Pons (tissue), 1 donor: ENCODE measurements at places on chromosomes 2 and 18.

DNA sequence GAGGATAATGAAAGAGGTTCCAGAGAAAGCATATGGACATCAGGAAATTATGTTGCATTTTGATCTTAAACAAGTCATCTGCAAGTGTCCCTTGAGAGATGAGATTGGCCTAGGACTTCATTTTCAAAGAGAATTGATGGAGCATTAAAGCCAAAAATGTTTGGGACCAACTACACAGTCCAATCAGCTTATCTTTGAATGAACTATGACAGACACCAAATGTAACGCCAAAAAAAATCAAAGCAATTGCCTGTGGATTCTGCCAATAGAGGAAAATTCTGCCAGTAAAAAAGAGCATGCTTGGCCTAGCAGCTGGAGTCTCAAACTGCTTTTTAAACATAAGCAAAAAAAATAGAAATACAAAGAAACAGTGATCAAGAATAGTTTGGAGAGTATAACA is 594.5 kb upstream of the CHAC2 start:
- DNase-seq = no peak

DNA sequence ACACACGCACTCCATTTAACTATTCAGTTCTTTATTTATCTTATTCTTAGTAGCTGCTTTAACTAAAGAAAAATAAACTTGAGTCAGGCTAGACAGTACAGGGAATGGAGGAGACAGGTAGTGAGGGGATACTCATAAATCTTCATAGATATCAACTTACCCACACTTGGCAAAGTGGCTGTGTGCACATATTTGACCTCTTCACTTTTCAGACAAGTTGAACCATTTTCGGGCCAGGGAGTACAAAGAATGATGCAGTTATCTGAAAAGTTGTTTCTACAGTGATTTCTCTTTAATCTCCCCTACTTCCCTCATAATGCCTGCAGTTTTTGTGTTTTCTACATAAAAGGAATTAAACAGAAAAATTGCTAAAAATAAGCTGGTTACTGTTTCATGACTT is 307.5 kb downstream of the GULP1 start:
- no peak for DNase-seq

DNA sequence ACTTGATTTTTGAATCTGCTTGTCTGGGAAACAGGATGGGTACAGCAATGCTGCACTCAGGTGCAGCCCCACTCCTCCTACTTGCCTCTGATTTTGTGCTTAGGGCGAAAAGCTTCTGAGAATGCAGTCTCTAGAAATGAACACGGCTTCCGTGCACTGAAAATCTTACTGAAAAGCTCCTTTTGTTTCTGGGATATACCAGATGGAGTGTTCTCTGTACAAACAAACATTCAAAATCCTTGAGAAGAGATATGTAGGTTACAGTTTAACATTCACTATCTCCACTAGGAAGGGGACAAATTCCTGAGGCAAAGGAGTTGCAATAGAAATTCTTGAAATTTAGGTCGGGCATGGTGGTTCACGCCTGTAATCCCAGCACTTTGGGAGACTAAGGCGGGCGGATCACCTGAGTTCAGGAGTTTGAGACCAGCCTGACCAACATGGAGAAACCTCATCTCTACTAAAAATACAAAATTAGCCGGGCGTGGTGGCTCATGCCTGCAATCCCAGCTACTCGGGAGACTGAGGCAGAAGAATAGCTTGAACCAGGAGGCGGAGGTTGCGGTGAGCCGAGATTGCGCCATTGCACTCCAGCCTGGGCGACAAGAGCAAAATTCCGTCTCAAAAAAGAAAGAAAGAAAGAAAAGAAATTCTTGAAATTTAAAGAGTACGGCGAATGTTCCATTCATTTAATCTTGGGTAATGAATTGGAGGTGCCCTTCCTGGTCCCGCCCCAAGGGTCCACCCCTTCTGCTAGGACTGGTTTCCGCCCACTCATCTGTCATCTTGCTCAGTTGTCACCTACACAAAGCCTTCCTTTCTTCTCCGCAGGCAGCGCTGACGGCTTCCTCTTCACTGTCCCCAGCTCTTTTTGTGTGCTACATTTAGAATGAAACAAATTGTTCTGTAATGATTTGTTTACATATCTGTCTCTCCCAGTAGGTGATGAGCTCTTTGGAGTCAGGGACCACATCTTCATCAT is 92.4 kb downstream of the SOCS6 start:
- DNase-seq = peak; percentile 97

GRCh38 chr2:213678437-213679218 is 394.4 kb downstream of the SPAG16 start:
- DNase-seq = no peak

DNA sequence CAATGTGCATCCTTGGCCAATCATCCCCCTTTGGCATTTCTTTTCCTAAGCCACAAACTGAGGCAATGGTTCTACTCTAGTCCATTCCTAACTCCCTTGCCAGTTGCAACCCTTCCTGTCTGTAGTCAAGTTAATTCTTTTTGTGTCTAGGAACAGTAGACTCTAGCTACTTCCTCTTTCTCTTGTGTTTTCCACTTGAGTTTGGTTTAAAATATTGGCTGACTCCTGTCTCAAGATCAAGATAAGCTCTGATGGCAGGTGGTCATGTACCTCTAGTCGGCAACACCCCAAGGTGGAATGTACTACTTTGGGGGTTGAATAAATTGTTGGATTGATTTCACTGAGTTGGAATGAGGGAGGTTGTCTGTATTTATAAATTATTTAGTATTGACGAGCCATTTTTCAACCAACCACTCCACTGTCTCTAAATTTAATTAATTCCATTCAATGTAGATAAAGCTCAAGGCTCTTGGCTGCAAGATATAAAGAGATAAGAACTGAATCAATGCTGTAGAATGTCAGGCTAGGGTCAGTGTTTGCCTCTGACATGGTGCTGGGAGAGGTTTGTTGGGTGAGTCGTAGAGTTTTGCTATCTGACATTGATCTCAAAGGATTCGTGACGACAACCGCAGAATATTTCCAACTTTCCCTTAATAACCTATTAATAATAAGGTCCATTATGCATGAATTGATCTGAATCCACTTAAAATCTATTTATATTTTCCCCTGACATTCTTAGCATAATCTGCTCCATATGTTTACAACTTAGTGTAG is 188.7 kb upstream of the APCDD1 start:
- peak; percentile 57 for DNase-seq

- DNase-seq = peak; percentile 10
Measured at GRCh38 chr2:137521653-137522619, 442.3 kb upstream of the HNMT start.

DNA sequence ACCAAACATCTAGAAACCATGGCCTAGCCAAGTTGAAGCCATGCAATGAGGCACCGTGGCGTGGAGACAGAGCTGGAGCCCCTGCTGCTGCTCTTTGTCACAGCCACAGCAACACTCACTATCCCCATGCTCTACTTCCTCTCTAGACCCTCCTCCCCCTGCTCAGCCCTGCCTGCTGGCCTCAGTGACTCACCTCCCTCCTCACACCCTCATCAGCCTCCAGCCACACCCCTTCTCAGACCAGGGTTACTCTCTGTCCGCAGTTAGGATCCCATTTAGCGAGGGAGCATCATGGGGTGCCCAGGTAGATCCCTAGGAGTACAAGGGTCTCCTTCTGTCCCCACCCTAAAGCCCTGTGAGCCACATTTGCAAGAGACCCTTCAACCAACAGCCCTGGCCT is 25.4 kb upstream of the SOX11 start:
- DNase-seq = no peak

DNA sequence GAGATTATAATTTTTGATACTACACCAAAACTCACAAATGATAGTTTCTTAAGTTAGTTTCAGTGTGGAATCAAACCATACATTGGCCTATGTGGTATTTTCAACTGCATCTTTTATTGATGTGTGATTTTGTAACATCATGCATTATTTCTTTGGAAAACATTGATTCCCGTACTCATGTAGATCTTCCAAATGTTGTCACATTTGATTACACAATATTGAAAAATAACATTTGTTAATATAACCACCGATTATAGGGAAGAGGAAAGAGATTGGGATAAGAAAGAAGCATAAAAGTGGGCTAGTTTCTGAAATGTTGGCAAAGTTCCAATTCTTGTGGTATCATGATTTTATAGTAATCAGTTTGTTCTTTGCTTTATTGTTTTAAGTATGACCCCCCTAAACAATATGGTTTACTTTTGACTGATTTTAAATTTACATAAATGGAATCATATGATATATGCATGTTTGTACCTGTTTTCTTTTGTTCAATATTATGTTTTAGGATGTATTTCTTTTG is 117.2 kb upstream of the OTX1 start:
- no peak for DNase-seq

DNA sequence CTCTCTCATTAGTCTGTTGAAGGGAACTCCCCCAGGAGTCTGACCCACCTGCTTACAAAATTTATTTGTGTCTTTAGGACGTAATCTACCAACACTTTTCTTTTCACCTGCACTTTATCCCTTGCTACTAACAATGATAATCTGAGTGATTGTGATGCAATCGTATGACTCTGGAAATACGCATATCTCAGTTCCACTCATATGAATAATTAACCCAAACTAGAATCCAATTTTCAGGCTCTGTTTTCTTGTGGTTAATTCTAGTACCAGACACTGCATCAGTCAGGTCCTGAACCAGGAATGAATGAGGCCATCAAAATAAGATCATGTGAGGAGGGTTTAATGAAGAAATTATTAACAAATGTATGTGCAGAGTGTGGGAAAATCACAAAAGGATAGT is 158.4 kb upstream of the SRD5A2 start:
- DNase-seq = no peak

DNA sequence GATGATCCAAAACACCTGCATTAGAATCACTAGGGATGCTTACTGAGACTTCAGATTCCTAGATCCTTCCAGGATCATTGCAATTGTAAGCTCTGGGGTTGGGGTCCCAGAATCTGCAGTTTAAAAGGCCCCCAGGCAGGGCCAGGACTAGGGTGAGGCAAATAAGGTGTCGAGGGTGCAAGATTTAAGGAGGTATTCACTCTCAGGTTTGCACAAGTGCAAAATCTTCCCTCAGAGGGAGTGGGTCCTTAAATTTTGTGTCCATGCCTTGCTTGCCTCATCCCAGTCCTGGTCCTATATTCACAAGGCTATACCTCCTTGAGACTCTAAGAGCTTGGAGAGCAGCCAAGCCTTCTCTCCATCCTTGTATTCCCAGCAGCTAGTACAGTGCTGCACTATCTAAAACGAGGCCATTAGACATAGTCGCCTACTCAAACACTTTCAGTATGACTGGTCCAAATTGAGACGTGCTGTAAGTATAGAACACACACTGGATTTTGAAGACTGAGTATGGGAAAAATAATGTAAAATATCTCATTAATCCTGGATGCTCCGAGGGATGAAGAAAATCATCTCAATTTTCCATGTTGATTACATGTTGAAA is 31.6 kb upstream of the MREG start:
- no peak for DNase-seq

- DNase-seq = no peak
Measured at GRCh38 chr2:59791004-59791618, 762.3 kb downstream of the BCL11A start.

GRCh38 chr2:60309336-60309735 is 244.1 kb downstream of the BCL11A start:
- DNase-seq = no peak

- no peak for DNase-seq
Measured at GRCh38 chr2:205138735-205139134, 543.6 kb upstream of the NRP2 start.

GRCh38 chr2:227890495-227891079 is 19.2 kb downstream of the DAW1 start:
- peak; percentile 78 for DNase-seq

GRCh38 chr2:159249990-159250715 is 36.4 kb downstream of the WDSUB1 start:
- peak; percentile 93 for DNase-seq

DNA sequence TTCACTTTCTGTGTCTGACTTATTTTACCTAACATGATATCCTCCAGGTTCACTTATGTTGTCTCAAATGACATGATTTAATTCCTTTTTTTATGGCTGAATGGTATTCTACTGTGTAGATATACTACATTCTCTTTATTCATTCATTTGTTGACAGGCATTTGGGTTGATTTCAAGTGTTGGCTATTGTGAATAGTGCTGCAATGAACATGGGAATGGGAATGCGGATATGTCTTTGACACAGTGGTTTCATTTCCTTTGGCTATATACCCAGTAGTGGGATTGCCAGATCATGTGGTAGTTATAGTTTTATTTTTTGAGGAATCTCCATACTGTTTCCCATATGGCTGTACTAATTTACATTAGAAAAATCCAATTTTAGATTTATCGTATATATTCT is 195.4 kb upstream of the KLHL14 start:
- no peak for DNase-seq

GRCh38 chr2:65992198-65992554 is 442.7 kb upstream of the MEIS1 start:
- DNase-seq = no peak

GRCh38 chr2:44424211-44424610 is 62.5 kb downstream of the CAMKMT start:
- DNase-seq = no peak

DNA sequence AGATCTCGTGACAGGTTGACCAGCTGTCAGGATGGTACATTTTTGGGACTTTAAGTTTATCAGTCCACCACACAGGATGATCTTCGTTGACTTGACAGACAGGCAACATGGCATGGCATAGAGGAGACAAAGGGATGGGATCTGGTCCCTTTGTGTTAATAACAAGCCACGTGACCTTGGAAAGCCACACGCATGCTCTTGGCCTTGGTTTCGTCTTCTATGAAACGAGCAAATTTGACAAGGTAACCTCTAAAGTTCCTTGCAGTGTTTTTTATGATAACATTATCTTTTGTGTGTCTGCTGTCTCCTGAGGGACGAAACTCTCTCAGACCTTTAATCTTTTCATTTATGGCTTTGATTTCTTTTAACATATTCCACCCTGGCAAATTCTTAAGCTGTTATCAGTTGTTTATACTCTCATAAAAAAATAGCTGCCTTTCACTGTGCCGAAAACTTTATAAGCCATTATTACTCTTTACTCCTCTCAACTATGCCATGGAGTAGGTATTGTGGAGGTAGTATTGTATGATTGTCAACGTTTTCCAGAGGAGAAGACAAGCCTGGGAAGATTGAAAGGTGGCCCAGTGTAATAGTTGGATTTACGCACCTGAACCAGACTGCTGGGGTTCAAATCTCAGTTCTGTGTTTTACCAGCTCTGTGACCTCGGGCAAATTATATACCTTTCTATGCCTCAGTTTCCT is 81.3 kb downstream of the MYOM1 start:
- no peak for DNase-seq

DNA sequence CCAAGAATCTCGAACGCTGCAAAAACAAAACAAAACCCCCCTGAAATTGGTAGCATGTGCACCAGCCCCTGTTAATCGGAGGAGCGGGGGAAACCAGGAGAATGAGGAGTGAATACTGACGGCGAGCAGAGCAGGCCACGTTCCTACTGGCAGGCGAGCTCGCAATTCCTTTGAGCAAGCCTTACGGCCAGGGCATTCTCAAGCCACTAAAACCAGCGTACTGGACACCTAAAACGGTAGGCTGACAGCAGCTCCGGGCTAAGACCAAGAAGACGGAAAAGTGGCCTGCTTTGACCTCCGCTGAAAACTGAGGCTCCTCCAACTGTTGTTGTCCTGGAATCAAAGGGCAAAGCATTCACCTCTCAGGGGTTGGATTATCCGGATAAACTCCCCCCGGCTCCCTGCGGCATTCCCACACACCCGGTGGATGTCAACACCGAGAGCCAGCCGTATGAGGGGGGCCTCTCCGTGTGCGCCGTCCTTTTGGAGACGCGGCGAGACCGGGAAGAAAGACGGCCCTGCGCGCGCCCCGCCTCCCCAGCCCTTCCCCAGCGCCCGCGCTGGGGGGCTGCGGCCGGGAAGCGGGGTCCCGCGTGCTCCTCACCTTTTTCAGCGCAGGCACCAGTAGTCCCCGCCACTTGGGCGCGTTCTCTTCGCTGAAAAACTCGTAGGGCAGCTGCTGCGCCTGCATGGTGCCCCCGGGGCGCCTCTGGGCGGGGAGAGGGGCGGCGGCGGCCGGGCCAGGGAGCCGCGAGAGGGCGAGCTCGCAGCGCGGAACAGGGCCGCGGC is 925 bp downstream of the SOS1 start:
- DNase-seq = peak; percentile 29
